Mesangial cell (primary cell): ENCODE measurements at places on chromosomes 7 and 10. TPM values are rescaled to one million over a fixed set of nuclear protein-coding genes. Genes with fewer than 3 reads are reported as not detected.

AMPH gene
- total RNA-seq, result 0.49 and 0.51 TPM in 2 replicates

TAS2R5 gene
- total RNA-seq, result 1.1 TPM in 1 of 2 replicates, not detected in the other

CALY gene
- 1.9 TPM in 1 of 2 replicates, not detected in the other for total RNA-seq

HOXA13 gene
- total RNA-seq, result not detected in 2 replicates

MAT1A gene
- not detected in 2 replicates for total RNA-seq
